Progenitor cell of endocrine pancreas (in vitro differentiated cells): ENCODE measurements at places on chromosomes 6 and 20.

DNA sequence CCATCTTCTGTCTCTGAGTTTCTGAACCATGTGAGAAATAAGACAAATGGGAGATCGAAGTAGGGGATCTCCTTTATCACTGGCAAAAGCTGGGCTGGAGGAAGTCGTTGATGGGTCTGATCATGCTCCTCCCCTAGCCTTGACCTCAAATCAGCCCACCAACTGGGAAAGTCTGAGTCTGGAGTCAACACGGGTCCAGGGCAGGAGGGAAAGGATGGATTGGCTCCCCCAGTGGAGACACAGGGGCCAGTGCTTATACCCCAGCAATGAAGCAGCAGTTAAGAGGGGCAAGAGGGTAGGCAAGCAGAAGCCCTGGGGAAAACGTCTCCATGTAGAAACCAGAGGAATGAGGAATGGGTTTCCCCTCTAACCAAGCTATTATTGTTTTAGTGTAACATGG is 152.6 kb downstream of the TBC1D7 start:
- DNase-seq, result no peak

GRCh38 chr20:13430346-13431002 is 208.3 kb downstream of the TASP1 start:
- no peak for DNase-seq

DNA sequence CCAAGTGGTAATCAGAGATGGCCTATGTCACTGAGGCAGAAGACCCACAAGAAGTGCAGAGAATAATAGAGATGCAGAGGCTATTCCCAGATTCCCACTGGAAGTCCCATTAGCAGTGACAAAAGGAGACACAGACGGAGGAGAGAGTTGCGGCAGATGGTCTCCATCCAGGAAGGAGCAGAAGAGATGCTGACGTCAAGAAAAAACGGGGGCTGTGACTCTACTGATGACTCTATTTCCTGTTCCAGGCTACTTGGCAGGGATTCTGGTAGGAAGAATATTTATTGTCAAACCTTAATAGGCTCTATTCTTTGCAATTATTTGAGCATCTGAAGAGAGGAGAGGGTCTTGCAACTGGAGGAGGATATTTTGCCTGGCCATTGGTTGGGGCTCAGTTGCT is 246.0 kb upstream of the ECI2 start:
- DNase-seq, result no peak

GRCh38 chr6:37538107-37538506 is 38.4 kb upstream of the CCDC167 start:
- DNase-seq, result no peak

- DNase-seq, result no peak
Measured at GRCh38 chr6:123564361-123564760, 72.4 kb downstream of the TRDN start.

DNA sequence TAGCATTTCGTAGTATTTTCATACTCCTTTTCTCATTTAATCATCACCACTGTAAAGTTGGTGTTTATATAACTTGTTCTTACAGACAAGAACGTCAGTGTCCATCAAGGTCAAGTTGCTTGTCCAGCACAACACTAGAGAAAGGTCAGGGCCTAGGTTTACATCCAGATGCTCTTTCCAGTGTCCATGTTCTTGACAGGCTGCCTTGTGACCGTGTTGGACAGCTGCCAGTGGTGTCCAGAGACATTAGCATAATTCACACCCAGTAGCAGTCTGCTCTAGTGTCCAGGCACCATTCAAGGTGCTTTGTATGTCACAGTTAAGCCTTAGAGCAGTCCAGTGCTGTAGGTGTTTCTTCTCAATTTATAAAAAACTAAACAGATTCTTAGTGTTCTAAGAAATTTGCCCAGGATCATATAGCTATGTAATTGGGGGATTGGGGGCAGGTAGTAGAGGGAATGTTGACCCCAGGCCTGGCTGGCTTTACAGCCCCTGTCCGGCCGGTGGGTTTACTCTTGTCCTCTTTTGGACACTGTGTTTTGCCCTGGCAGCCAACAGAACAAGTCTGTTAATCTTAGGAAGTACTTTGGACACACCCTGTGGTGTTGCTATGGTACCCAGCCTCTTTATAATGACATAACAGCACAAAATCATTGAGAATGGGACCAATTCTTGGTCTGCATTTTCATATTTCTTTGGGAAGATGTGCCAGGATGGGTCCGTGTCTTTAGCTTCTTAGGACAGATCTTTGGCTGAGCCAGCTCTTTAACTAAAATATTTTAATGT is 8.0 kb downstream of the STK35 start:
- no peak for DNase-seq

GRCh38 chr6:12528136-12528535 is 188.4 kb upstream of the PHACTR1 start:
- DNase-seq, result no peak

DNA sequence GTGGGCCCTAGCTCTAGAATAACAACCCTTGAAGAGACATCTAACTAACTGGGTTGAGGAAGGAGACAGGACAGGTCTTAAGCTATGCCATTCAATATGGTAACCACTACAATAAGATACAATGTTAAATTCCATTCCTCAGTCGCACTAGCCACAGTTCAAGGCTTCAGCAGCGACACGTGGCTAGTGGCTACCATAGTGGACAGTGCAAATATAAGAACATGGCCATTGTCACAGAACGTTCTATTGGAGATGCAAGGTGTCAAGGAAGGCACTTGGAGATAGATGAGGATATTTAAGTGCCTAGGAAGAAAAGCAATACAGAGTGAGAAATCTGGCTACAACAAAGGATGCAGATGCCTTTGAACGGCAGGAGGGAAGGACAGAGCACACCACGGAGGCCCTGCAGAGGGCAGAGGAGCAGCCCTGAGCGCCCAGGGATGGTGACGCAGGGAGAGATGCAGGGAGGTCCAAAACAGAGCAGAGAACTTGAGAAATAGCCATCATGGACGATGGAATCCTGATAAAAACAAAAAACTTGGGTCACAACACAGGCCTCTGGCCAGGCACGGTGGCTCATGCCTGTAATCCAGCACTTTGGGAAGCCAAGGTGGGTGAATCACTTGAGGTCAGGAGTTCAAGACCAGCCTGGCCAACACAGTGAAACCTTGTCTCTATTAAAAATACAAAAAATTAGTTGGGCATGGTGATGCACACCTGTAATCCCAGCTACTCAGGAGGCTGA is 140.7 kb downstream of the ZMYND8 start:
- no peak for DNase-seq

DNA sequence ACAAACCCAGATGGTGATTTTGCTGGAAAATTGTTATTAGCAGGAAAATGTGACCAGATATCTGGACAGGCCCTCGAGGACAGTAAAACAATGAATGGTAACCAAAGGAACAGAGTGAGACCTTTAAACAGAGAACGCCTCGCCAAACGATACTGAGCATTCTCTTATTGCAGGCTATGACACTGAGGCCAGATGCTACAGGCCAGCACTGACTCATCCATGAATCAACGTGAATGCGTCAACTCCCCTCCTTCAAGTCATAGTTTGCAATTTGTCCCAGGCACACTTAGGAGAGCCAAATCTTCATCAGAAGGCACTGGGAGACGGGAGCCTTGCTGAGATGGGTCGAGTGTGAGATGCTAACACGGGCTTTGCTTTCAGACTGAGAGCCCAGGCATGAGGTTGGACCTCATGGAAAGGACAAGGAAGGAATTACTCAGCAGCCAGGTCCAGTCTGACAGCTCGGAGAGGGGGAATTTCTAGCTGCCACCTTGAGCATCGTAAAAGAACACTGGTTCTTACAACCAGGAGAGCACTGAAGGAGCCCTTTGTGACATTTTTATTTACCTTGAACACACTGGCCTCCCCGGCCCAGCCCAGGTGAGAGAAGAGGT is 60.7 kb downstream of the BMP7 start:
- no peak for DNase-seq

DNA sequence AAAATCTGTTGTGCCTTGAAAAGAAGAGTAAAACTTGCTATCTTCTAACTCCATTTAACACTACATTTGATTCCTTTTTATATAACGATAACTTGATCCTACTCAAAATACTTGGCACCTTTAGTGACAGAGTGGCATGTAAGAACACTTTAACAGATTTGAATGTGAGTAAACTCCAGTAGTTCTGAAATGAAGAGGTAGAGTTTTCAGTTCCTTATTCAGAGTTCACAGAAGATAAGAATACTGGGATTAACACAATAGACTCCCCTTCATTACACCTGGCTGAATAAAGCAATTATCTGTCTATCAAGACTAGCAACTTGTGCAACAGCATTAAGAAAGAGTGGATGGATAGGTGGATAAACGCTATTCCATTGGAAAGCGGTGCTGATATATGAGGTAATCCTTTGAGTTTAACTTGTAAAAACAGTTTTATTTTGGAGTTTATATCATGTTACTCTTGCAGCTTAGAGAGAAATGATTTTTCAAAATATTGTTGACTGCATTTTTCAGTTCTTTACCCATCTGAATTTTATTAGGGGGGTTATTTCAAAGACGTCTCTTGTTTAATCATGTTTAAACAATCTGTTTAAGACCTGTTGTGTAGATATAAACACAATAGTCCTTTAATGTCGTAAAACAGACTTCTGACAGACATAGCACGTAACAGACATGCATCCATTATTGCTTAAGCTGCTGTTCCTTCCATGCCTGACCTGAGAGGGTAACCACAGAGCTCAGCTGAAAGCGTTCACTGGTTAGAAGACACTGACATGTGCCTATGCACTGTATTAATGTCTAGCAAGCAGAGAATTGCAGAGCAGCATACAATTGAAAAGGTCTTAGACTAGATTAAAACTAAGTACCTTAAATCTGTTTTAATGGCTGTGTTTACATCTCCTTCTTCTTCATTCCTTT is 102.4 kb upstream of the SUPT3H start:
- DNase-seq, result no peak

GRCh38 chr6:31559958-31560696 is 12.0 kb upstream of the LTA start:
- no peak for DNase-seq

GRCh38 chr6:41573276-41573675 is 27.1 kb downstream of the FOXP4 start:
- DNase-seq, result no peak

GRCh38 chr6:125066964-125067363 is 86.6 kb upstream of the TPD52L1 start:
- no peak for DNase-seq

DNA sequence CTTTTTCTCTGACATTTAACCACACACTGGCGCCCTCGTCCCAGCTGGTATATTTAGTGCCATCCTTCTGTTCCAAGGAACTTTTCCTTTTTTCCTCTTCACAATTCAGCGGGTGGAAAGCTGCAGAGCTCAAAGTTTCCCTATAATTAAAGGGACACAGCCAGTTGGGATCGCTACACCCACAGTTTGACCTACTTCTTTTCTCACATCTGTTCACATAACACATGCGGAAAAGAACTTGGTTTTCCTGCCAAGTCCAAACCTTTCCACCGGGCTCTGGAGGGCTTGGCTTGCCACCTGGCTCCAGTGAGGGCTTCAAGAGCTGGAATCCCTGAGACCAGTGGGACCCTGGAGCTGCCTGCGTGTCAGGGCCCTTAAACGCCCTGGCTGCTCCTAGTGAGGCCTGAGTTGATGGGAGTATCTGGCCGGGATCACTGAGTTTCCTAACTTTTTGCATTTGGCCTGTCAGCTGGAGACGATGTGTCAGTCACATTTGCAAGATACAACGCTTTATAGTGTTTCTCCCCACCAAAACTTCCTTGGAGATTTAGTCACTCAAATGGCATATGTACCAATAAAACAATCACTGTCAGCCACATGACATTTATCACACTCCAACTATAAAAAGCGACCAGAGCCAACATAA is 176.0 kb downstream of the SASH1 start:
- DNase-seq, result no peak

- DNase-seq, result no peak
Measured at GRCh38 chr6:8476656-8477055, 41.3 kb upstream of the SLC35B3 start.

DNA sequence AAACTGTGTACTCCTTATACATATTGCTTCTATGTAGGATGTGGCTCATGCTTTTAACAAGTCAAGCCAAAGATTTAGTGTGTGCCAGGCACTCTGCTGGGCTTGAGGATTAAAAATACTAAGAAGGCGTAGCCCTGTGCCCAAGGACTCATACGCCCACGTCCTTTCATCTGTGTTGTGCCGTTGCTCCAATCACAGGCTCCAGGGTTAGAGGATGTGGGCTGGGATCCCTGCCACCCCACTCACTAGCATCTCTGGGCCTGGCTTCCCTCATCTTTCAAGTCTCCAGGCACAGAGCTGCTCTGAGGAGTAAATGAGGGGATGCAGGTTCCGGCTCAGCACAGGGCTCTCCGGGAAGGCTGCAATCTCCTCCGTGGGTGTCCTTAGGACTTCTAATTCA is 214.2 kb downstream of the SYNDIG1 start:
- no peak for DNase-seq
